ENCODE measurements at places on chromosomes 16 and 17. TPM values are rescaled to one million over a fixed set of nuclear protein-coding genes. Genes with fewer than 3 reads are reported as not detected.

Gene SBK1
- total RNA-seq = under 0.01 TPM

Gene GPR142
- total RNA-seq = not detected

Gene CCL18
- not detected for total RNA-seq

Gene KRT20
- total RNA-seq = not detected

Gene CD79B
- total RNA-seq = not detected

Gene MYH11
- total RNA-seq = under 0.01 TPM

Gene PRAC2
- not detected for total RNA-seq

Gene WFIKKN2
- total RNA-seq = not detected

Gene ACSM2A
- not detected for total RNA-seq

Gene SKA2
- 38.7 TPM for total RNA-seq

Gene OR1A1
- not detected for total RNA-seq

Gene PRSS33
- not detected for total RNA-seq

Gene JPH3
- total RNA-seq = not detected

Gene TBC1D3C
- total RNA-seq = not detected

Gene HOXB13
- not detected for total RNA-seq

Gene RAB26
- total RNA-seq = 1.1 TPM

Gene SNAI3
- total RNA-seq = not detected

Measured in IMR-90 (cell line).